CD4-positive, alpha-beta T cell treated with Interferon alpha-2 for 1 hour (primary cell): ENCODE measurements at places on chromosomes 12 and 14.

DNA sequence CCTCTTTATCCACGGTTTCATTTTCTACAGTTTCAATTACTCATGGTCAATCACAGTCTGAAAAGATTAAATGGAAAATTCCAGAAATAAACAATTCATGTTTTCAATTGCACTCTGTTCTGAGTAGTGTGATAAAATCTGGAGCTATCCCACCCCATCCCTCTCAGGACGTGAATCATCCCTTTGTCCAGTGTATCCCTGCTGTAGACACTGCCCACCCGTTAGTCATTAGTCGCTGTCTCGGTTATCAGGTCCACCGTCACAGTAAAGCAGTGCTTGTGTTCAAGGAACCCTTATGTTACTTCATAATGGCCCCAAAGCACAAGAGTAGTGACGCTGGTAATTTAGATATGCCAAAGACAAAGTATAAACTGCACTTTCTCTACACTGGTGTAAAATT lies 141.0 kb upstream of the LMNTD1 start:
- DNase-seq = no peak

DNA sequence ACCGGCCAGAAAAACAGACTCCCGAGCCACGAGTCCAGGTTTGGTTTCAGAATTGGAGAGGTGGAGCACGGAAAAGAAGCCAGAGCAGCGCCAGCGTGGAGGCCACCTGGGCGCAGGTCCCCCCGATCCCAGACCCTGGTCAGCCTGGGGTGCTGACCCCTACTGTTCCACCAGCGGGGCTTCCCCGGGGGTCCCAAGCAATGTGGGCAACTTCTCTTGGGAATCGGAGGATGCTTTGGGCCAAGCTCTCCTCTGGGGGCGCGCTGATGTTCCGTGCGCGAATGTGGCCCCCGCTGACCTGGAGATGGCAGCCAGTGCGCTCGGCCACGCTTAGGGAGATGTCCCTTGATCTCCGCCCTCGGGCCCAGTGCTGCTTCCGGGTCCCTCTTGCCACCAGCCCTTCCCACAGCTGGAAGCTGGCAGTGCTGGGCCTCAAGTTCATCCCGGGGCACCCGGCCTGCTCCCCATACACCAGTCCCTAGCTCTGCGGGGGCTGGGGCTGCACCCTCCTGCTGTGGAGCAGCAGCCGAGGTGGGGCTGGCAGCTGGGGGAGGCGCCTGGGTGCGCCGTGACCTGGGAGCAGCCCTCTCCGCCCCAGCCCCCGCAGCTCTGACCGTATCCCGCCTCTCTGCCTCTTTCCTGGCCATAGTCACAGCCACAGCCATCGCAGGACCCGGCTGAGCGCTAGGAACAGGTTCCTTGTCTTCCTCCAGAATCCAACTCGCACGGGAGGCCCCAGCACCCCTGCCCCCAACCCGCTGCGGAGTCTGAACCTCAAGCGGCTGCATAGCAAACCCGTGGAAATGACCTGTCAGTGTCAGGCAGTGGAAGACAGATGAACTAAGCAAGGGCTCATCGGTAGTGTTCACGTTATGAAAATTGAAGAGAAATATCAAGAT lies 91.2 kb downstream of the RCOR1 start:
- DNase-seq = no peak

- DNase-seq = no peak
These were observed 44.4 kb downstream of the CCDC60 start for GRCh38 chr12:119378903-119379302.

DNA sequence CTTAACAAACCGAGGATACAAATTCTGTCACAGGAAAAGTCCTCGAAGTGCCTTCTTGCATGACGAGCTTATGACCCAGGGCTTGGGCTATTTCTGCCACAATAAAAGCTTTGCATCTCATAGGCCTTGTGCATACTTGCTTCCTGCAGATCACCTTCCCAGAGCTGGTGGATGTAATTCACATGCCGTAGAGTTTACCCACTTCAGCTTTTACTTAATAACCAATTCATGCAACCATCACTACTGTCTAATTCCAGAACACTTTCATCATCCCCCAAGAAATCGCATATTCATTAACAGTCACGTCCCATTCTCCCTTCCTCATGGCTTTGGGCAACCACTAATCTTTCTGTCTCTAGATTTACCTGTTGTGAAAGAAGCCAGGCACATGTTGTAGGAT lies 9.0 kb upstream of the BDKRB1 start:
- no peak for DNase-seq

GRCh38 chr14:32846821-32847365 lies 91.8 kb upstream of the NPAS3 start:
- no peak for DNase-seq

DNA sequence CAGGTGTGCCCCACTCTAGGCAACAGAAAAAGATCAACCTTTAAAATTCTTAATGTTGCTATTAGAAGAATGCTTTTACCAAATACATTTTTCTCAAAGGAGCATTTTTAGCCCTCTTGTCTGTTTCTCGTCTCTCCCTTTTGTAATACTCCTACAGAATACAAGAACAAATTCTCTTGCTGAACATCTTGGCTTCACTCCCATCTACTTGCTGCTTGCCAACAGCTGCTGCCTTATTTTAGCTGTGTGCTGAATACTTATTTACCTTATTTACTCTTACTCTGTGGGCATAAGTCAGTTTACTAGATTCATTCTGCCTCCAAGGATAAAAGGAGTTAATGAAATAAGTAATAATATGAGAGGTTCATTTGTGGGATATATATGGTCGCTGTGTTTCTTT lies 70.8 kb downstream of the POLR3B start:
- no peak for DNase-seq

DNA sequence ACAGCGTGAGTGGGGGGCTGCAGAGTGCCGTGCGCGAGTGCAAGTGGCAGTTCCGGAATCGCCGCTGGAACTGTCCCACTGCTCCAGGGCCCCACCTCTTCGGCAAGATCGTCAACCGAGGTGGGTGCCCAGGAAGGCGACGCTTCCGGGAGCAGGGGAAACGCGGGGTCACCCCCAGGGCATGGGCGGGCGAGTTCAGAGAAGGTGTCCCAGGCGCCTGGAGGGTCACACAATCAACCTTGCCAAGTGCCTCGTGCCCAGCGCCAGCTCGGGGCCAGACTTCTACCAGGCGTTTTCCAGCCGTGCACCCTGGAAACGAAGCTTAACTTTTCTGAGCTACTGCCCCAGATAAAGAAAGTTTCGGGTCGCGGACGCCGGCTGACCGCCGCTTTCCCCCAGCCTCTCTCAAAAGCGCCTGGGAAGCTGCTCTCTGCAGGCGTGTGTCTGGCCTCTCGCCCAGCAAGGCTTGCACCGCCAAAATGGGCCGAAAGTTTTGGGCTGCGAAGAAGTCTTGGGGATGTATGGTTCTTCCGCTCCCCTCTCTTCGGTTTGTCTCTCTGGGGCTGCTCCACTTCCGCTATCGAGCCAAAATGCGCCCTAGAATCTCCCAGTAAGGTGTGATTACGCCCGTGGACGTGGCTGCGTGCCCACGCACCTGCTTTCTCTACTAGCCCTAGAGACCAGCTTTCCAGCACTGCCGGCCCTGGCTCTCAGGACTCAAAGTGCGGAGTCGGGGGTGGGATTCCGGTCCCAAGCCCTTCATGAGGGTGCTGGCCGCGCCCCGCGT lies 1.7 kb downstream of the WNT1 start:
- no peak for DNase-seq

GRCh38 chr14:72755766-72756165 lies 138.1 kb downstream of the DPF3 start:
- DNase-seq = no peak

GRCh38 chr12:33267641-33268040 lies 172.0 kb downstream of the SYT10 start:
- DNase-seq = no peak

DNA sequence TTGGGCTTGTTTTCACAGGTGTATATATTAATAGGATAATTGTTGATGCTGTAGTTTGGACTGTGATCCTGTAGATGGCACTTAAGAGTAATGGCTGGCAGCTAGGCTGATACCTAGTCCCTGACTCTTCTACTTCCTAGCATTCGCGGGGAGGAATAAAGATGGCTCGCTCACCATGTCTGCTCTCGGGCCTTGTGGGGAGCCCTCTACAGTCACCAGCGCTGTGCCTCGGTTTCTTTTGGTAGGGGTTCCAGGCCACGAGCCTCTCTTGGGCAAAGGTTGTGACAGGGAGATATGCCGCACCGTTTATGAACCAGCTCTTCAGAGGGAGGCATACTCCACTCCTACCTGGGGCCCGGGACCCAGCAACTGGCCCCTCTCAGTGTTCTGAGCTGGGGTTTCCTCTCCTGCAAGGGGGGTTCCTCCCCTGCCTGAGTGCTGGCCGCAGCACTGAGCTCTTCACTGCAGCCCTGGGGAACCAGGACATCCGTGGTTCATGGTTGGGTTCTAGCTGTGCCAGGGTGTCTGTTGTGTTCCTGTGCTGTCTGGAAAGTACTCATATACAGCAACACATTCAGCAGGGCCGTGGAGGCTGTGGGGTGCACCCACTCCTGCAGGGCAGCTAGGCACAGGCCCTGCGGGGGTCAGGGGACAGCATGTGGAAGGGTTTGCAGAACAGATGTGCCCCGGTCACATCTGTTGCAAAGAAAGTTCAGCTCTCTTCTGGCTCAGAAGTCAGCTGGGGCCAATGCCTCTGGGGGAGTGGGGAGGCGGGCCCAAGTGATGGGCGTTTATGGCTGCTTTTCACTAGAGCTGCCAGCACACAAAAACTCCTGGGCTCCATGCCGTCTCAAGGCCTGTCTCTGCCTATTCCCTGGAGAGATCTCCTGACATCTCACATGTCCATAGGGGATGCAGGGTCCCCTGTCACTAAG lies 147.9 kb downstream of the PPFIA2 start:
- DNase-seq = no peak

DNA sequence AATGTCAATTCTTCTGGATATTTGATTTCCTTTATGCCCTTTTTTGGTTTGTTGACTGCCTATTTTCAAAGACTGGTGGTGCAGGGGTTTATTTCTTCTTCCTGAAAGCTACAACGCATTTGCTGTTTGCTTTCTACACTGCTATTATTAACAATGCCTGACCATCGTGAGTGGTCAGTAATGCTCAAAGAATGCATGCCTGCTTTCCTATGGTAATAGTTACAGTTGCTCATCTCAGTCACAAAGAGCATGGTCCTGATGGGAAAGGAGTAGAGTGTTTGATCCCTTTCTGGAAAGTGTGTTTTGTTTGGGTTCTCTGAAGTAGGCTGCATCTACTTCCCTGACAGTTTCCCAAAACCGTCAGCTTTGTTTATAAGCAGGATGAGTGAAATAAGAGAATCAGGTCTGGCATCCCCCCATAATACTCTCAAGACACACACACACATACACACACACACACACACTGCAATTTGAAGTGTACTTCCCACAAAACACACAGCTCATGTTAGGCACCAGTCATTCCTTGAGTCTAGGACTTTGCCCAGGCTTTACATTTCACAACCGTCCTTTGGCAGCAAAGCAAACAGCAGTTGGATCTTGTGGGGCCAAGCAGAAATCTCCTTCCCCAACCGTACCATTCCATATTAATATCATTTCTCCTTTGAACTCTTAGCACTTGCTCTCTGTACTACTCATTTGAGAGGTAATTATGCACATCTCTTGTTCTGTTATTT lies 56.6 kb downstream of the SUDS3 start:
- no peak for DNase-seq

GRCh38 chr14:102362084-102362483 lies 606 bp downstream of the CINP start:
- DNase-seq = peak; percentile 36
